ENCODE measurements at places on chromosomes 3 and 15.

GRCh38 chr3:48762816-48763215 lies 45.8 kb upstream of the IP6K2 start:
- no peak for DNase-seq

DNA sequence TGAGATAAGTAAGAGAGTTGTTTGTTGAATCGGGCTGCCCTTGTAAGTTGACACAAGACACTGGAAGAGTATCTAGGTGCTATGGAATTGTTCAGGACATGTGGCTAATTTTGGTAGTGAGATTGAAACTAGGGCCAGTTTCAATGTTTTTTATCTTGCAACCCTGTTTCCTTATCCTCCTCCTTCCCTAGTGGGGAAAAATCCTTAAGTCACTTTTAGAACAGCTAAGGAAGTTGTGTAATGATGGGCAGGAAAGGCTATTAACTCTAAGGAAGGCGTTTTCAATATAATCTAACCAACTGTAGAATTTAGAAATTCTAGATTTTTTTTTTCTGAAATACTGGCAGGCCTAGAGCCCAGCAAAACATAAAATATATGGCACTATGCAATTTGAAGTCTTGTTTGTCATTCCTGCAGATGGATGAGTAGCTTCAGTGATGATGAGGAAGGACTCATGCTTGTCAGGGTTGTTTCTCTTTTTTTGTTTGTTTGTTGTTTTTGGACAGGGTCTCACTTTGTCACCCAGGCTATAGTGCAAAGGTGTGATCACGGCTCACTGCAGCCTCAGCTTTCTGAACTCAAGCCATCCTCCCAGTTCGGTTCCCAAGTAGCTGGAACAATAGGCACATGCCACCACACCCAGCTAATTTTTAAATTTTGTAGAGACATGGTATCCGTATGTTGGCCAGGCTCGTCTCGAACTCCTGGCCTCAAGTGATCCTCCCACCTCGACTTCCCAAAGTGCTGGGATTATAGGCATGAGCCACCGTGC lies 27.6 kb upstream of the ADAMTS9 start:
- DNase-seq = no peak

- DNase-seq = no peak
Observed at GRCh38 chr3:60803216-60804173, 447.8 kb downstream of the FHIT start.

GRCh38 chr15:80483725-80484161 lies 79.6 kb downstream of the ARNT2 start:
- no peak for DNase-seq

DNA sequence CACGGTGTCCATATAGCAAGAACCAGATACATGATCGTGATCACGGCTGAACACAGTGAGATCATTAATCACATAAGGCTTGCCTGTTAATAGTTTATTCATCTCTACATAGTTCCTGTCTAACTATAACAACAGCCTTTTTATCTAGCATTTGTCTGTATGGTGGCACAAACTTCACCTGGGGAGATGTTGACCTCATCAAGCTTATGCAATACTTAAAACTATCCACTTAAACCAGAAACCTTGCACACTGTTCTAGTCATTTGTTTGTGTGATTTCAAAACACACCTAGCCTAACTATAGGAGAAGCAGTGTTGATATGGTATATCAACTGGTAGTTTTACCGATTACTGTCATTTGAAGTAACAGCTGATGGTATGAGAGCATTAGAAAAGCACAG lies 124.8 kb downstream of the VPS13C start:
- DNase-seq = no peak
